ENCODE measurements at places on chromosomes 7 and 10.
A peak's percentile ranks its signal among the peaks of the same experiment; 100 is the strongest.

DNA sequence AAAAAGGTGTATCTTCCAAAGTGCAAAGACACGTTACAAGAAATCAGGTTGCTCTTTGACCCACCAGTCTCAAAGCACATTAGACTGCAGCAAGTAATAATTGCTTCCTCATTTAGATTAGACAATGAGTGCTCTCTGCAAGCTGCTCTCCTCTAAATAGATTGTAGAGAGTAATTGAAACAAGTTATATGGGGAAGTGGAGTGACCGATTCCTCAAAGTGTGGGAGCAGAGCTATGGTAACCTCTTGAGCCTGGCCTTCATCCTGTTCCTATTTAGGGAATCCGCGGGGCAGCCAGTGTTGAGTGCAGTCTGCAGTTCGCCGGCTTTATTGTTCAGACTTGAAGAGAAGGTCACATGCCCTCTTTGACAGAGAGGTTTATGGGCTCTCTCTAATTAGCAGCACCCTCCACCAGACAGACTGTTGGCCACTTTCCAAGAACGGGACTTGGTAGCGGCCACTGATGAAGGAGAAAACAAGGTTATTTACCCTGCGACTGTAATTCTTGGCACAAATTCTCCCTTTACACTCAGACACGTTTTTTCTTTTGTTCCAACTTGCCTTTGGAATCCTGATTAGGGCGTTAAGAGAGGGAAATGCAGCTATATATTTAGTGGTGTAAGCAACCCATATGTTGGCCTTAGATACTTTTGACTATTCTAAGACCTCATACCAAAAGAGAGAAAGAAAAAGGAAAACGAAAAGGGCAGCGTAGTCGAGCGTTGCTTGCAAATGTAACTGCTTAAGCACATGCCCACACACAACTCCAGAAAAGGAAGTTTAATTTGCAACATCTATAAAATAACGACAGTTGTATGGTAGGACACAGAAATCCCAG, 107.5 kb downstream of the REEP3 start:
- no peak for DNase-seq

GRCh38 chr7:155738652-155739537, 73.4 kb downstream of the SHH start:
- peak; percentile 42 for DNase-seq

GRCh38 chr7:151179287-151179860, 7.7 kb downstream of the ASB10 start:
- no peak for DNase-seq

DNA sequence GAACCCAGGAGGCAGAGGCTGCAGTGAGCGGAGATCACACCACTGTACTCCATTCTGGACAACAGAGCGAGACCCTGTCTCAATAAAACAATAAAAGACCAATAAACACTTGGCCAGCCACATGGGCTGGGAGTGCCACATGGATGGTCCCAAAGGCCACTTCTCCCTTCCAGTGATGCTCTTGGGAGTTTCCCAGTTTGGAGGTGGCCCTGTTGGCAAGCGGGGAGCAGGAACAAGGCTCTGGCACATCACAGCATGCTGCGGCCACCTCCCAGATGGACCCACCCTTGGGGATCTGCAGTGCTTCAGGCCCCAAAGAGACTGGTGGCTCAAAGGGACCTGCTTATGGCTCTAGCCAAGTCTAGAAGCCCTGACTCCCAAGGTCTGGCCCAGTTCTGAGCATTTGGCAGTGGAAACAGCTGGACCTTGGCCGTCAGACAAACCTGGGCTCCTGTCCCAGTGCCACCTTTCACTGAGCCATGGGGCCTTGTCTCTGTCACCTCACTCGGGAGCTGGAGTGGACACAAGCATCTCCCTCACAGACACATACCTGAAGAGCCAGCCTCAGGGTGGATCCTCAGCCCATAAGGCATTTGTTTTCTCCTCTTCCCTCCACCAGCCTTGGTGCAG, 91.7 kb downstream of the COL13A1 start:
- no peak for DNase-seq

- no peak for DNase-seq
Measured at GRCh38 chr10:74854610-74855009, 28.2 kb downstream of the KAT6B start.

GRCh38 chr10:5812283-5813090, 747 bp downstream of the GDI2 start:
- peak; percentile 18 for DNase-seq

- DNase-seq = no peak
Measured at GRCh38 chr10:73054286-73054685, 42.4 kb downstream of the P4HA1 start.

- no peak for DNase-seq
Measured at GRCh38 chr7:31418928-31419327, 78.4 kb upstream of the NEUROD6 start.

DNA sequence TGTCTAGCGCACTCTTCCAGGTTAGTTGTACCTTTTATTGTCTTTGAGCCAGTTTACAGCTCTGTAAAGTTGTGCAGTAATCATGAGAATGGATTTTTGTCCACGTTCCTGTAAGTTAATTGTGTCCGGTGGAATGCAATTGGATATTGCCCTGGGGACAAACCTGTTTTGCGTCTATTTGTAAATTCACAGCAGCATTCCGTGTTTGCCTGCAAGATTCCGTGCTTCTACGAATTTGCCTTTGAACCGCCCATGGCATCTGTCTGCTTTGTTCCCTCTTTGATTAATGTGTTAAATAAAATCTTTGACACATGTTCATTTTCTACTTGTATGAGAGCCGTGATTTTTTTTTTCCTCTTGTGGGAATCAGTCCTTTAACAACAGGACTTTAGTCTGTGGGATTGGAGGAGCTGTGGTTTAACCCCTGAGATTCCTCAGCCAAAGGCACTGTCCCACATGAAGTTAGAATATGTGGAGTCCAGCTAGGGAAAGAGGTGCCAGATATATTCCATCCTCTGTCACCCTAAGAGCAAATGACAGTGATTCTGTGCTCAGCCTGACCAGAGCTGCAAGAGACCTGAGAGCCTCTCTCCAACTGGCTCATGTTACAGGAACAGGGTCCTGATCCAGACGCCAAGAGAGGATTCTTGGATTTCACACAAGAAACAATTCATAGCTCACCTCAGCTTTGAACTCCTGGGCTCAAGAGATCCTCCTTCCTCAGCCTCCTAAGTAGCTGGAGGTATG, 126.3 kb downstream of the COL26A1 start:
- no peak for DNase-seq

DNA sequence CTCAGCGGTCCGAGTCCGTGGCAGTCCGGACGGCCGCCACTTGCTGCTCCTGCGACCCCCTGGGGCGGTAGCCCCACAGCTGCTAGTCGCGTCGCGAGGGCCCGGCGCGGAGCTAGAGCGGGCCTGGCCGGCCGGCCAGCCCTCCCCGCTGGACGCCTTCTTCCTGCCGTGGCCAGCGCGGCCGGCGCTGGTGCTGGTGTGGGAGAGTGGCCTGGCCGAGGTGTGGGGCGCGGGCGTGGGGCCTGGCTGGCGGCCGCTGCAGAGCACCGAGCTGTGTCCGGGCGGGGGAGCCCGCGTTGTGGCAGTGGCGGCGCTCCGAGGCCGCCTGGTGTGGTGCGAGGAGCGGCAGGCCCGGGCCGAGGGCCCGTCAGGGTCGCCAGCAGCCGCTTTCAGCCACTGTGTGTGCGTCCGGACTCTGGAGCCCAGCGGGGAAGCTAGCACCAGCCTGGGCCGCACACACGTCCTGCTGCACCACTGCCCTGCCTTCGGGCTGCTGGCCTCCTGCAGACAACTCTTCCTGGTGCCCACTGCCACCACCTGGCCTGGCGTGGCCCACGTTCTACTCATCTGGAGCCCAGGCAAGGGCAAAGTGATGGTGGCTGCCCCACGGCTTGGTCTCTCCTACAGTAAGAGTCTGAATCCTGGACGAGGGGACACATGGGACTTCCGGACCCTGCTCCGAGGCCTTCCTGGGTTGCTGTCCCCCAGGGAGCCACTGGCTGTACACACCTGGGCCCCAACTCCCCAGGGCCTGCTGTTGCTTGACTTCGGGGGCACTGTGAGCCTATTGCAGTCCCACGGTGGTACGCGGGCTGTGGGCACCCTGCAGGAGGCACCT, 631 bp downstream of the HPS6 start:
- DNase-seq = peak; percentile 15

GRCh38 chr10:19133992-19134391, 85.4 kb downstream of the MALRD1 start:
- no peak for DNase-seq

- no peak for DNase-seq
Measured at GRCh38 chr7:27520815-27521790, 141.6 kb downstream of the HIBADH start.

GRCh38 chr10:119575506-119575905, 21.3 kb downstream of the TIAL1 start:
- no peak for DNase-seq

GRCh38 chr10:43074409-43074808, 2.5 kb upstream of the RET start:
- DNase-seq = no peak

DNA sequence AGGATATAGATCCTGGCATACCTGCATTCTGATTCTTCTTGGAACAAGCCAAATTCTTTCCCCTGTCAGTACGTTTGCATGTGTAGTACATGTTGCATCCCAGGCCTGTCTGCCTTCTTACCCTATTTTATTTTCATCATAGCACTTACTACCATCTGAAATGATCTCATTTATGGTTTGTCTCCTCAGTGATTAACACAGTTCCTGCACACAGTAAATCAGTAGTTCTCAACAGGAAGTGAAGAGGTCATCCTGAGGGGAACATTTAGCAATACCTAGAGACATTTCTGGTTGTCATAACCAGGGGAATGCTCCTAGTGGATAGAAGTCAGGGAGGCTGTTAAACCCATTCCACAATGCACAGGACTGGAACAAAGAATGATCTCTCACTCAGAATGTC, 38.2 kb upstream of the SLC26A4 start:
- DNase-seq = no peak

GRCh38 chr10:63896992-63897391, 375.8 kb downstream of the REEP3 start:
- no peak for DNase-seq

DNA sequence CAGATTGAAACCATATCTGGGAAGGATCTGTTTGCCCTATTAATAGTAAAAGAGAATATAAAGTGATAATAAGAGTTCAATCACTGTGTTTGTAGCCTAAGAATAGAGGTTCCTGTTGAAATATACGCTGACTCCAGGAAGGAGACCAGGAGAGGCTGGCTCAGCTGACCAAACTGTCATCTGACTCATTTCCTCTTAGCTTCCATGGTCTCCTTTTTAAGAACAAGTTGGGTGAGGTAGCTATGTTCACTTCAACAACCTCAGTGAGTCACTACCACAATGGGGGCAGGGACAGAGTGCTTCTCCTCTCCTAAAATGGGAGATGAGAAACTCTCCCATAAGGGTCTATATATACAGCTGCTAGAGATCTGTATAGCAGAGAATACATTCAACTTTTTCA, 543.3 kb downstream of the CALN1 start:
- no peak for DNase-seq

DNA sequence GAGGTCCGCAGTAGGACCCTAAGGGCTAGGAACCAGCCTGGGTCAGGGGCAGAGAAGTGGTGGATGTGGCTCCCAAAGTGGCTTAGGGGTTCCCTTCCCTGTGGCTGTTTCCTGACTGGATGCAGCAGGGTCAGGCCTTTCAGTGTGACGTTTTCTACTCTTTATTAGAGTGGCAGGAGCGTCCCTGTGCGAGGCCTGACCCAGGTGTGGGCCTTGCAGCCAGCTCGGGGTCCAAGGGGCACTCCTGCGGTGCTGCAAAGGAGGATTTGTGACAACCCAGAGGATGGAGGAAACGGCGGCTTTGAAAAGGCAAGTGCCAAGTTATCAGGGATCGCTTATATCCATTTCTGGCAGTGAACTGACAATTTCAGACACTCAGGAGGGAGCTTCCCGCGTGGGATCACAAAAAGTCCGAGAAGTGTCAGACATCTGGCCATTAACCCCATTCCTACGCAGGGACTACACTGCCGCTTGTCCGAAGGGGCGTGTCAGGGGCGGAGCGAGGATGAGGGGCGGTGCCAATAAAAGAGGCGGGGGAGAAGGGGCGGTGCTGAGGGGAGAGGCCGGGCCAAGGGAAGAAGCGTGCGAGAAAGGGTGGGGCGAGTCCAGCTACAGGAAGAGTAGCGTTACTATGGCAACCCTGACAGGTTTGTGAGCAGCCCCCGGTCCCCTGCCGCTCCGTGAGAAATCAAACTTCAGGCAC, 98.8 kb upstream of the ZNF722 start:
- DNase-seq = peak; percentile 72

DNA sequence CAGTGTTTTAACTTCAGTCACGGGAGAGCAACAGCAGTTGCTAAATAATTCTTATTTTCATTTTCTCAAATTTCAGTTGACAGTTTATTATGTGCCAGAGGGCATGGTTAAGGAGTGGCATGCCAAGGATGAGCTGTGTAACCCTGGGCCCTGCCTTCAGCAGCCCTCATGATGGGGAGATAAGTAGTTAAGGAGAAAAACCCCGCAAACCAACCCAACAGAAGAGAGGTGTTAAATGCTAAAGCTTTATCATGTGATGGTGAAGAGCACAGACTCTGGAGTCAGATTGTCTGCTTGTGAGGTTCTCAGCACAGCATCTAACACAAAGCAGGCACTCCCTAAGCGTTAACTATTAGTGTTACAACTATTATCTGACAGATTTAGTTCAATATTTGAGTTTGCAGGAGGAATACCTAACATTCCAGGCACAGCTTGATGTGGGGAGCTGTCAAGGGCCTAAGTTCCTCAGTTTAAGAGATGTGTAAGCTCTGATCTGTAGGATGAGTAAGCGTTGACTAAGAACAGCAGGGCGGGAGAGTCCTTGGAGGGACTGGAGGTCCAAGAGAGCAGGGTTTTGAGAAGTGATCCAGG, 29.6 kb downstream of the STAM start:
- DNase-seq = no peak
